ENCODE measurements at places on chromosomes 4 and X.

DNA sequence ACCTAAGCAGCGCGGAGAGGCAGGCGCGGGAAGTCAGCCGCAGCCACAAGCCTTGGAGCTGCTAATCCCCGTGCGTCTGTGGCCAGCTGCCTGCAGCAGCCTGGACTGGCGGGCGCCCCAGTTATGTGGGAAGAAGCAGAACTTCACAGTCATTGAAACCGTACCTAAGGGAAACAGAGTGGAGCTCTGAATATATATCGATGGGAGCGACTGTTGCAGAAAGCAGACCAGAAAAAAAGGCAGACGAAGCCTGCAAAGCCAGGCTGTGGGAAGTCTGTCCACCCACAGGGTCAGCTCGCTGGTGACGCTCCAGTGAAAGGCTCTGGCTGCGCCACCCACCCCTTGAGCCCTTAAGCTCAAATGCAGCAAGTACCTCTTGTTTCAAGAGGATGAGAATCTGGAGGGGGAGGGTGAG is 24.7 kb downstream of the KCNE5 start:
- no peak for DNase-seq

- no peak for DNase-seq
These were observed 905.1 kb upstream of the SLIT2 start for GRCh38 chr4:19346636-19347035.

- no peak for DNase-seq
These were observed 75.6 kb upstream of the BCOR start for GRCh38 chrX:40173143-40174000.

DNA sequence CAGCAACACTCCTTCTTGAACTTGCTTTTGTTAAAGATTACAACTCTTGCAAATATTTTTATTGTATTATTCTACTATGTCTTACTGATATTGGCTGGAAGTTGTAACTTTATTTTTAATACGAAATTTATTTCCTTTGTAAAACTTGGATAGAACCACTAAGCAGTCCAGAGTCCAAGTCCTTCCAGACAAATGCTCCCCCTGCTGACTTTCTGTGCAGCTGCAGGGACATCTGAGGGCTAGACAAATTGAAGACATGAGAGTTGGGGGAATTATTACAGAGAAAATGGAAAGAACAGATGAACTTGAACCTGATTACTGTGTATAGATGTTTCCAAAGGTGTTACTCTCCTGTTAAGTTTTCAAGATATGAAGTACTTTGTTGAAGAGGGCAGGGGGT is 238.8 kb downstream of the GRIA3 start:
- no peak for DNase-seq

GRCh38 chrX:46456125-46456922 is 88.9 kb downstream of the ZNF674 start:
- DNase-seq = no peak

Data from activated CD8-positive, alpha-beta memory T cell treated with anti-CD3 and anti-CD28 coated beads for 1 hour (primary cell).